ENCODE measurements at places on chromosomes 4 and X.

DNA sequence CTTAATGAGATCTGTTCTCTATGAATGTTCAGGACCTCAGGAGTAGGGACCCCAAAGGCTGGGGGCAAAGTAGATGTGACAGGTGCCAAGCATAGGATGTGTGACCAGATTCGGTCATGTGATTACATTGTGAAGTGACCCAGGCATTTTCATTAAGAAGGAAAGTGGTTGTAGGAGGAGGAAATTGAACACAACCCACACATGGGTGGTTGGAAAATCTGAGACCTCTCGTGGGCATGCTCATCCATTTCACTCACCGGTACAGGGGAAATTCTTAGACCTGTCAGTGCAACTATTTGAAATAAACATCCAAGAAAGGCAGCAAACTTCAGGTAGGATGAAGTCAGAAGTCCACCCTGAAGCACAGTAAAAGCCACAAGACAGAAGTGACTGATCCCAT is 43.5 kb upstream of the CD99 start:
- DNase-seq, result no peak

GRCh38 chr4:157223456-157223855 is 2.9 kb downstream of the GRIA2 start:
- no peak for DNase-seq

DNA sequence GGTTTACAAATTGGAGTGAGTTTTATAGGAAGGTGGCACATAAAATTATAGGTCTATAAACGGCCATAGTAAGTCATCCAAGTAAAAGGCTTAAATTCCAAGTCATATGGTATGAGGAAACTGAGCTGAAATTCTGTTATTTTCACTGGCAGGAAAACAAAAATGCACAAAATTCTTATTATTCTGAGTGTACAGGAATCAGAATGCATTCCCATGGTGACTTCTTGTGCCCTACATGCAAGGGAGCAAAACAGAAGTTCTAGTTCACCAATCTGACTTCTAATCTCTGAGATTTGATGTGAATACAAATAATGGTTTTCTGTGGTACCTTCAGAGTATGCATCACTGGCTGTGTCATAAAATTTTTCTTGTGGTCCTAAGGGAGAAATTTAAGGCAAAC is 102.9 kb downstream of the CLCN4 start:
- no peak for DNase-seq

DNA sequence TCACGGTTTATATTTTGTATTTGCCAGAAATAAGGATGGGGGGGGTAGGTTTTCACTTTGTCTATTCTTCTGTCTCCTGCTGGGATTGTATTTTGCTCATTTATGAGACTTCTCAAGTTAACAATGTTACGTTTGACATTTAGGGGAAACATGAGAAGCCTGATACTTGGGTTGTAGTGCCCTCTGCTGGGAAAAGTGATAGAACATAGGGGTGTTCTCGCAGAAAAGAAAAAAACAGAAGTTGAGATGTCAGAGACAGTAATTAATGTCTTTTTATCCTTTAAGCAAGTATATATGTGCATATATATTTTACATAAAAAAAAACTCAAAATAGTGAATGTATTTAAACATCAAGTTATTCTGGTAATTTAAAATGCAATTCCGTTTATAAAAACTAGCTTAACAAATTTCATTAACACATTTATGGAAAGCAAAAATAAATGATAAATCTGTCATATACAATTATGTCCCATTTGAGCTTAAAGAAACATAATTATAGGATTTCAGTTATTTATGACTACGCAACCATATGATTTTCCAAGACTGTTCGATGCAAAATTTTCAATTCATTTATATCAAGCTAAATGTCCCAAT is 46.0 kb upstream of the TMPRSS11F start:
- no peak for DNase-seq

- DNase-seq, result no peak
These were observed 369.5 kb upstream of the FAM241A start for GRCh38 chr4:111775556-111776297.
